Tibial nerve (tissue), 4 donors: ENCODE measurements at places on chromosomes 13 and 19. TPM values are rescaled to one million over a fixed set of nuclear protein-coding genes. Genes with fewer than 3 reads are reported as not detected.

AZU1 gene
- total RNA-seq = not detected

LGALS14 gene
- not detected for total RNA-seq

GRAMD1A gene
- 108 TPM for total RNA-seq

OR10H1 gene
- total RNA-seq = not detected

DNA sequence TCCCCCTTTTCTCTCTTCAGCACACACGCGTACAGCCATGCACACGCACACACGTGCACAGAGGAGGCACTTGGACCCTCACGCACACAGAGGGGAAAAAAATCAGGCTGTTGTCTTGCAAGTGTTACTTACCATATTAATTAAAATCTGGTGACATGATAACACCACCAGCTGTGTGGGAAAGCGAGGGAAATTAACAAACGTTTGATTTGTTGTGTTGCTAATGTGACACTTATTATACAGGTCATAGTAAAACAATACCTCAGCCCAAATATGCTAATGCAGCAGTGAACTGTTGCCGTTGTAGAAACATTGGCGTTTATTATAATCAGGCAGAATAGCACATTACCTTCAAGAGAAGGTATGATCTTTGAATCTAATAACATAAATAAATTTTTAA is 211.7 kb downstream of the TEX29 start:
- no peak overlapping the region for H3K27ac ChIP-seq
- no peak overlapping the region for H3K4me3 ChIP-seq
- no peaks in the 10 kb centered on the region for H3K36me3 ChIP-seq
- DNase-seq = no peak

DNA sequence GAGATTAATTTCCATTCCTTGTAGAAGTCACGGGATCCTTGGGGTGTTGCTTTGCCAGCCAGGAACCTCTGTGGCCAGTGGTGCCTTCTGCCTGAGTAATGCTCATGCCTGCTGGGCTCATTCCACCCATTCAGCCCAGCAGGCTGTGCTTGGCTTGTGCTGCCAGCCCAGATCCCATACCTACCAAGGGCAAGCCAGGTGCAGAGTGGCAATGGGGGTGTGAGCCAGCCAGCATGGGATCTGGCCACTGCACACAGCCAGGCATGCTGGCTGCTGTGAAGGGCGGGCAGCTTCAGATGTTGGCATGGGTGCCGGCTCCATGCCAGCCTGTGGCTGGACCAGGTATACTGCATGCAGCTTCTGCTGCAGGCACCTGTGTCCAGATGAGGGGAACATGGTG is 42.5 kb downstream of the WDFY2 start:
- H3K4me1 ChIP-seq = peaks cover 38% of the 10 kb centered on the region
- no peak for DNase-seq
- no peak overlapping the region for H3K4me3 ChIP-seq
- no peaks in the 10 kb centered on the region for H3K36me3 ChIP-seq
- no peak overlapping the region for H3K27ac ChIP-seq

DNA sequence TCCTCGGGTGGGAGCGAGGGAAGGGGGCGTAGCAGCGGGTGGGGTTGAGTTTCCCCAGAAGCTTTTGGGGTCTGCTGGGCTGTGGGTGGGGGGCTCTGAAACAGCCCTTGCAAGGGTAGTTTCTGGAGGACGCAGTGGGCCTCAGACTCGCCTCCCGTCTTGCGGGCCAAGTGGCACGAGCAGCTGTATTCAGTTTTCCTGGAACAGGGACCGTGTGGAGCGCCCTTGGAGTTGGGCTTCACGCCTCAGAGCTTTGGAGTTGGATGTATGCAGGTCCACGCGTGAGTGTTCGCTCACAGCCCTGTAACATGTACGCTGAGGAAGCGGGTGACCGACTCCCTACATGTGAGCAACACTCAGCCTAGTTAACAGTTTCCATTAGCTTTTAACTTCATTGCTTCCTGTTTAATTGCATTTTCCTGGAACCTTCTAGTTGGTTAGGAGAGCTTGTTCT is 603 bp downstream of the TM9SF2 start:
- H3K4me3 ChIP-seq = peak overlapping the region; percentile 87
- H3K27me3 ChIP-seq = no peaks in the 10 kb centered on the region
- H3K27ac ChIP-seq = peak overlapping the region; percentile 75
- peaks cover 33% of the 10 kb centered on the region for H3K4me1 ChIP-seq

DNA sequence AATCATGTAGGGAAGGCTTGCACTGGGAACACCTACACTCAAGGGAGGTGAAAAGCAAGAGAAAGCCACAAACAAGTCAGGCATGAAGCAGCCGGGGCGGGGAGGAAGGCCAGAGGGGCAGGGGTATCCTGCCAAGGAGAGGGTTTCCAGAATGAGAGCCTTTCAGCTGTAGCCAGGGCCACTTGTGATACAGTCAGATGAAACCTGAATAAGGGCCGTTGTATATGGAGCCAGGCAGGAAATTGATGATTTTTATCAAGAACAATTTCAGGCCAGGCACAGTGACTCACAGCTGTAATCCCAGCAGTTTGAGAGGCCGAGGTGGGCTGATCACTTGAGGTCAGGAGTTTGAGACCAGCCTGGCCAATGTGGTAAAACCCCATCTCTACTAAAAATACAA is 4.4 kb downstream of the TRPM4 start:
- H3K36me3 ChIP-seq = no peaks in the 10 kb centered on the region
- H3K27me3 ChIP-seq = peaks cover 47% of the 10 kb centered on the region
- no peak for DNase-seq
- H3K4me3 ChIP-seq = no peak overlapping the region

- H3K27ac ChIP-seq = no peak overlapping the region
- H3K27me3 ChIP-seq = no peaks in the 10 kb centered on the region
- no peak overlapping the region for H3K4me3 ChIP-seq
- no peaks in the 10 kb centered on the region for H3K4me1 ChIP-seq
Measured at GRCh38 chr13:79799059-79799867, 318.3 kb downstream of the NDFIP2 start.

GRCh38 chr19:13506471-13506820 is at the start of gene CACNA1A:
TSS of gene CACNA1A (minus strand) at chr19:13506479. CDS start at chr19:13506224, 255 bp downstream.
- DNase-seq = no peak
- H3K36me3 ChIP-seq = no peaks in the 10 kb centered on the region
- no peak within 1 kb of the TSS for H3K4me3 ChIP-seq
- H3K27me3 ChIP-seq = peaks cover 49% of the 10 kb centered on the region

DNA sequence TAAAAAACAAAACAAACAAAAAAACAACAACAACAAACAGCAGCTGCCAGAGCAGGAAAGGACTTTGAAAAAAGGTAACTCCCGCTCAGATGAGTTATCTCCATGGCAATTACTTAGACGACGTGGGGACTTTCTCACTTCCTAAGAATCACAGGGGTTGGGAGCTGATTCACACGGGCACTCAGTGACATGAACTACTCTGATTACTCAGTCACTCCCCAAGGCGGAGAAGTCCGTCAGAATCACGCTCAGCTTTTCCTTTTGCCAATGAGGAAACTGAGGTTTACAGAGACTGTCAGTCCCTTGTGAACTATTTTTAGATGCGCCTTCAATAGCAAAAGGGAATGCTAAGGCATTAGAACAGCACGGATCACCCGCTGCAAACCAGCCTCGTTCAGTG is 32.3 kb upstream of the MATK start:
- no peak overlapping the region for H3K27ac ChIP-seq
- H3K4me3 ChIP-seq = no peak overlapping the region
- DNase-seq = no peak
- H3K36me3 ChIP-seq = no peaks in the 10 kb centered on the region
- H3K4me1 ChIP-seq = no peaks in the 10 kb centered on the region
- no peaks in the 10 kb centered on the region for H3K27me3 ChIP-seq

DNA sequence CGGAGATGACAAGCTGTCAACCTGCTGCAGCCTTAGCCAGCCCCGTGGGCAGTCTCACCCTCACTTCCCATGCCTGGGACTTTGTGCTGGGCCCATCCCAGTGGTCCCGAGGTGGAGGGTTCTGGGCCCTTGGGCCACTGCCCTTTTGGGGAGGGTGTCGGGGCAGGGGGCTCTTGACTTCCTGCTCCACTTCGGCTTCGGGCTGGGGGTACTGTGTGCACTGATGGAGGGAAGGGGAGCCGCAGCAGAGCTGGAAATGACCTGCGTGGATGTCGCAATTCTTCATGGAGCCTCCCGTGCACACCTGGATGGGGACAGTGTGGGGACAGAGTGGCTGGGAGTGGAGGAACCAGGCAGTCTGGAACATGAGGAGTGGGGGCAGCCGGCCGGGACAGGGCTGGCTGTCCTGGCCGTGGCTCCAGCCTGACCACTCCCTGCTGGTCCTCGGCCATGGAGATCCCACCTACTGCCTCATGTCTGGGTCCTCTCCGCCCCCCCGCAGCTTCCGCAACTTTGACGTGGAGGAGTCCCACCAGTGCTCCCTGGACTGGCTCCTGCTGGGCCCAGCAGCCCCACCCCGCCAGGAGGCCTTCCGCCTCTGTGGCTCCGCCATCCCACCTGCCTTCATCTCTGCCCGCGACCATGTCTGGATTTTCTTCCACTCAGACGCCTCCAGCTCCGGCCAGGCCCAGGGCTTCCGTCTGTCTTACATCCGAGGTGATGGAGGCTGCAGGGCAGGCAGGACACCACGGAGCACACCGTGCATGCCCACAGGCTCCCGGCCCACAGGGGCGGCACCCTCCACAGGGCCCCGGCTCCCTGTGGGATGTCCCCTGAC is 10.2 kb downstream of the LRP3 start:
- H3K27me3 ChIP-seq = no peaks in the 10 kb centered on the region
- no peak overlapping the region for H3K27ac ChIP-seq
- peaks cover 7% of the 10 kb centered on the region for H3K4me1 ChIP-seq
- H3K4me3 ChIP-seq = no peak overlapping the region

- no peaks in the 10 kb centered on the region for H3K36me3 ChIP-seq
- DNase-seq = no peak
- H3K27me3 ChIP-seq = no peaks in the 10 kb centered on the region
- H3K4me1 ChIP-seq = no peaks in the 10 kb centered on the region
Measured at GRCh38 chr19:38318660-38319059, 985 bp upstream of the KCNK6 start.

- no peak overlapping the region for H3K27ac ChIP-seq
- H3K36me3 ChIP-seq = no peaks in the 10 kb centered on the region
- H3K4me1 ChIP-seq = peaks cover 12% of the 10 kb centered on the region
- no peak overlapping the region for H3K4me3 ChIP-seq
- H3K27me3 ChIP-seq = no peaks in the 10 kb centered on the region
Measured at GRCh38 chr19:29400917-29401711, 124.7 kb upstream of the VSTM2B start.
